ENCODE measurements at places on chromosomes 16 and 17.

GRCh38 chr16:27644165-27644564 lies 94.2 kb downstream of the KATNIP start:
- DNase-seq: no peak

DNA sequence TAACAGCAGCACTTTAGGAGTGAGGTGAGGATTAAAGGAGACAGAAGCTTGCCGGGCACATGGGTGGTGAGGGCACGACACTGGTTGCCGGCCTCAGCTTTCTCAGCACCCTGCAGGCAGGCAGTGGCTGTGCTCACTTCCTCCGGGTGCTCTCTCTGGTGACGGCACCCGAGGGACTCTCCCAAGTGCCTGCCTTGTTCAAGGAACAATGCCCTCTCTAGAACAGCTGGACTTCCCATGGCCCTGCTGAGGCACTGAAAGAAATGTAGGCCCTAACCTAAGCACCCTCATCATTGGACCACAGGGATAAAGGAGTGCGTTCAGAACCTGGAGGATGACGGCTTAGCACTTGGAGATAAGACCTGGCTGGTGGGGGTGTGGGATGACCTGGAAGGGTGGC lies 72.7 kb downstream of the N4BP1 start:
- no peak for DNase-seq

DNA sequence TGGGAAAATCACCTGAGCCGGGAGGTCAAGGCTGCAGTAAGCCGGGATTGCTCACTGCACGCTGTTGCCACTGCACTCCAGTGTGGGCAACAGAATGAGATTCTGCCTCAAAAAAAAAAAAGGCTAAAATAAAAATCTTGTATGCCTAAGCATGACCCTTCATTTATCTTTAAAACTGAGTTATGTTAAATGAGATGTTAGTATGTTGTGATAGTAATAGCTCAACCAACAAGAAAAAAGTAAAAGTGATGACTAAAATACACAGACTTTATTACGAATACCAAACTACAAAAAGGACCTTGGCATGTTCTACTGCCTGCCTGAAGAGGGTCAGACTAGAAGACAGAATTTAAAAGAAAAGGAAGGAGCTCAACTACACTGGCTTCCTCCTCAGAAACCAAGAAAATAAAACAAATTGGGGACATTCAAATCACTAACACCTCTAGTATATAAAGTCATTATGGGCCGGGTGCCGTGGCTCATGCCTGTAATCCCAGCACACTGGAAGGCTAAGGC lies 4.4 kb downstream of the SMURF2 start:
- no peak for DNase-seq

- DNase-seq: no peak
Measured at GRCh38 chr16:65213866-65214595, 92.2 kb upstream of the CDH11 start.

- DNase-seq: no peak
Measured at GRCh38 chr17:43736389-43736788, 22.2 kb downstream of the SOST start.

GRCh38 chr16:74568961-74569631 lies 37.8 kb downstream of the GLG1 start:
- no peak for DNase-seq
